NCI-H2081 (cell line): ENCODE measurements at places on chromosomes 13 and 19.

- no peak for DNase-seq
These were observed 52.4 kb downstream of the RFX2 start for GRCh38 chr19:6057651-6058517.

- no peak for DNase-seq
These were observed 22.5 kb upstream of the NFIC start for GRCh38 chr19:3343619-3344502.

DNA sequence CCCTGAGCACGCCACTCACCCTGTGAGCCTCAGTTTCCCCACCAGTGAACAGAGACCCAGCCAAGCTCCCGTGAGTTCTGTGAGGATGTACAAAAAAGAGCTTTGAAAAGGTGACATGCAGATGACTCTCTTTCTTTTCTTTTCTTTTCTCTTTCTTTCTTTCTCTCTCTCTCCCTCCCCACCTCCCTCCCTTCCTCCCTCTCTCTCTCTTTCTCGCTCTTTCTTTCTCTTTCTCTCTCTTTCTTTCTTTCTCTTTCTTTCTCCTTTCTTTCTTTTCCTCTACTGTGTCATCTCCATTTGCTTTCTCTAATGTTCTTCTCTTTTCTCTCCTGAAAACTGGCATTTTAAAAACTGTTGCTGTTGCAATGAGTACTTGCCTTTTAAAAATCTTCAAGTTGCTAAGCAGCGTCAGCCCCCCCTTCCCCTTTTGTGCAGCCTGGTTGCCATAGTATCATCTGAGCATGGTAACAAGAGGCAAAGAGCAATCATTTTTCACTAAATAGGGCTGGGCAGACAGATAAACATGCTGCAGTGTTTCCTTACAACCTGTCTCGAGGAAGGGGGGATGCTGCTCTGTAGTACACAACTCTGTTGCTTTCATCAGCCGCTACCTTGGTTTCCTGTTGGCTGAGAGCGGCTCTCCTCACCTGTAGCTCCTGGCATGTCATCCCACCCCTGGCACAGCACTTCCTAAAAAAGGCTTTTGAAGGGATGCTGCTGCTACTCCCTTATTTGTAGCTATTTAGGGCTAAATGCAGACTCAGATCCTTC is 108.7 kb upstream of the MBNL2 start:
- DNase-seq, result peak; percentile 27

- DNase-seq, result no peak
These were observed 2.3 kb upstream of the EIF3G start for GRCh38 chr19:10122045-10122444.

DNA sequence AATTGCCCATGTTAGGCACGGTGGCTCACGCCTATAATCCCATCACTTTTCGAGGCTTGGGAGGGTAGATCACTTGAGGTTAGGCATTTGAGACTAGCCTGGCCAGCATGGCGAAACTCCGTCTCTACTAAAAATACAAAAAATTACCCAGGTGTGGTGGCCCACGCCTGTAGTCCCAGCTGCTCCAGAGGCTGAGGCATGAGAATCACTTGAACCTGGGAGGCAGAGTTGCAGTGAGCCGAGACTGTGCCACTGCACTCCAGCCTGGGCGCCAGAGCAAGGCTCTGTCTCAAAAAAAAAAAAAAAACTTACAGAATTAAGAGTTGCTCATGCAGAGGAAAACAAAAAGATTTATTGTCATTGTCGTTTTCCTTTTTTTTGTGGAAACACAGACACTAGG is 3.4 kb upstream of the PSMC4 start:
- no peak for DNase-seq

- no peak for DNase-seq
These were observed 56.1 kb upstream of the FREM2 start for GRCh38 chr13:38630780-38631179.

DNA sequence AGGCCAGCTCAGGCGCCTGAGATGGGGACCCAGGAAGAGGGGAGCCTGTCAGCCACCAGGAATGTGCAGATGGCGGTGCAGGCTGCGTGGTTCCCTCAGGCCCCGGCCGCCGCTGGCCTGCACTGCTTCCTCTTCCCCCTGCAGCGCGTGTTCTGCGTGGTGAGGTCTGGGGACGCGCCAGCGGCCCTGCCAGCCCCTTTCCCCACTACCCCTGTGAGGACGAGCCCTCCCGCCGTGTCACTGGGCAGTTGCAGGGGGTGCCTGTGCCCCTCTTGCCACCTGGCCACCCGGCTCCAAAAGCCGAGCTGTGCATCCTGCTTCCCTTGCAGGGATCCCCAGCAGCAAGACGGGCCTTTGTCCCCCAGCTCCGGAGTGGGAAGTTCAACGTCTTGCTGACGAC is 58.4 kb downstream of the SMARCA4 start:
- DNase-seq, result no peak

GRCh38 chr19:12139269-12139668 is 881 bp downstream of the ZNF20 start:
- DNase-seq, result no peak

- DNase-seq, result no peak
These were observed 51.9 kb downstream of the SLAIN1 start for GRCh38 chr13:77749344-77749880.

- DNase-seq, result peak; percentile 71
These were observed 9.8 kb upstream of the ZNF627 start for GRCh38 chr19:11587302-11587974.

- no peak for DNase-seq
These were observed 103.1 kb upstream of the RNF113B start for GRCh38 chr13:98280176-98280510.

DNA sequence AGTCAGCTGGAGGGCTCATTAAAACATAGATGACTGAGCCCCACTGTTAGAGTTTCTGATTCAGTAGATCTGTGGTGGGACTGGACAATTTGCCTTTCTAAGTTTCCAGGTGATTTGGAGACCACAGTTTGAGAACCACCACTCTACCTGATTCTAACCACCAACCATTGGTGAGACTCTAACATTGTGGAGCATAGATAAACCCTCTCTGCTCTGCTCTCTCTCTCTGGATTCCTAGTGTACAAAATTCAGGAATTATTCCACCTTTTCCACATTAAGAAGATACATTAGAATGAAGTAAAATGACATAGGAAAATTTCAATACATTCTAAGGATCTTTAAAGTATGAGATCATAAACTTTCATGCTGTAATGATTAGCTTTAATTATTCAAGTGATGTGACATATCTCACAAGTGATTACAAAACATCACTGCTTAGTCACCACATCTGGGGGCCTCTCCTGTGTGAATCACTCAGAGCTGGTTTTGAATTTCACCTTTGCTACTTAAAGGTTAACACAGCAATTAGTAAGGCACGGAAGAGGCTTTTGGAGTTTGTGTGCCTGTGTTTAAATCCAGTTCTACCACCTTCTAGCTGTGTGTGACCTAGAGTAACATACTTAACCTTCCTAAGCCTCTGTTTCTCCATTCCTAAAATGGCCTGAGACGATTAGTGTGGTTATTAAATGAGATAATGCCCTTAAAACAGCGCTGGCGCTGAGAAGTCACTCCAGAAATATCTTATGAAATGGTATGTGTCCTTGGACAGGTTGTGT is 78.5 kb upstream of the NBEA start:
- DNase-seq, result no peak

DNA sequence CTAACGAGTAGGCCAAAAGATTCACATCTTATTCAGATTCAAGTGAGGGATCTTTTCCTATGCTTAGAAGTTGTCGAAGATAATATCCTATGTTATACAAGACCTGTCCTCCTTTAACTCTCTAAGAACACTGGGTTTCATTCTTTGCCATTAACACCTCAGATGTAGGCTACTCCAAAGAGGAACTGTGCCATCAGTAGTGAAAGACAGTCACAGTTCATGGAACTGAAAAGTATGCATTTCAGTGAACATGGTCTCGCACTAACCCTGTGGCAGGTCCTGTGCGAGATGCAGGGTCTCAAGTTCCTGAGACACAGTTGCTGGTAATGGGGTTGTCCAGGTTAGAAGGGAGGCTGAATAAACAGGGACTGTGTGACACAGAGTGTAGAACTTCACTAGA is 4.1 kb downstream of the LGALS16 start:
- no peak for DNase-seq

DNA sequence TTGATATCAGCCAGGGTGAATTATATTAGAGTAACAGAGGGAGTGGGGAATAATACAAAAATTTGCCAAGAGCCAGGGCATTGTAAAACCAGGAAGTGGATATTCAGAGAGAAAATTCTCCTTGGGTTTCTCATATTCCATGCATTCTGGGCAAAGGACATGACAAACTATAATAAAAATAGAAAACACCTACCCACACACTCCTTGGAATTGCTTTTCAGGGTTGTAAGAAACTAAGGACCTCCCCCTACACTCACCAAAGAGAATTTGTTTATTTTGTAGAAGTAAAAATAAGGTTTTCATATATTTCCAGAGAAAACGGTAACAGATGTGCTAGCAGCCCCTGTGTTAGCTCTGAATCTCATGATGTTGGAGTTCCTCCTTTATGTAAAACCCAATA is 649.6 kb downstream of the SLITRK1 start:
- DNase-seq, result no peak

DNA sequence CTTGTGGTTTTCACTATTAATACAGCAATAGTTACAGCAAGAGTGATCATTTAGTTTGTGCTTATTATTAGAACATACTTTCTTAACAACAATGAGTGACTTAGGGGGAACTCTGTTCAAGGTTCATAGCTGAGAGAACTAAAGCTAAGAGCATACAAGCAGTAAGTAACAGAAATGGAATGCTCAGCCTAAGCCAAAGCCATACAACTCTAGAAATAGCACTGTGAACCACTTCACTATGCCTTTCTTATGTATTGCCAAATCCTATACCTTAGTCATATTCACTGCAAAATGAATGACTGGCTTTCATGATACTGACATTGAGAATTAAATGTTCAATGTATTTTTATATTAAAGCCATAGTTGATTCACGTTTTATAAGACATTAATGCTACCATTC is 599.7 kb upstream of the SLITRK1 start:
- no peak for DNase-seq

DNA sequence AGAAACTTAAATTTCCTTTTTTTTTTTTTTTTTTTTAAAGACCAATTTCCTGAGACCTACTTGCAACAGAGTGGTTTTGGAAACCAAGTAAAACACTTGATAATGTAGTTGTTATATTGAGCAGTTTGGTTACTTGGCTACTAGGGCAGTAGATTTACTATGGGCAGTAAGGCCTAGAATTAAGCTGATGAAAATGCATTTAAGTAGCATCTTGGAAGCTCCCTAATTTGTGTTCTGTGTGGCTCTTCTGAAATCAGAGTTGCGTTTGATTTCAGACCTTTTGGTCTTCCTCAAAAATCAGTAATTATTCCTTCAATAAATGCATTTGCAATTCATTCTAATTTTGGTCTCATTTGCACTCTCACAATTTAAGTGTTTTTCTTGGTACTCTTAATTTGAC is 810 bp downstream of the GPR180 start:
- DNase-seq, result no peak

DNA sequence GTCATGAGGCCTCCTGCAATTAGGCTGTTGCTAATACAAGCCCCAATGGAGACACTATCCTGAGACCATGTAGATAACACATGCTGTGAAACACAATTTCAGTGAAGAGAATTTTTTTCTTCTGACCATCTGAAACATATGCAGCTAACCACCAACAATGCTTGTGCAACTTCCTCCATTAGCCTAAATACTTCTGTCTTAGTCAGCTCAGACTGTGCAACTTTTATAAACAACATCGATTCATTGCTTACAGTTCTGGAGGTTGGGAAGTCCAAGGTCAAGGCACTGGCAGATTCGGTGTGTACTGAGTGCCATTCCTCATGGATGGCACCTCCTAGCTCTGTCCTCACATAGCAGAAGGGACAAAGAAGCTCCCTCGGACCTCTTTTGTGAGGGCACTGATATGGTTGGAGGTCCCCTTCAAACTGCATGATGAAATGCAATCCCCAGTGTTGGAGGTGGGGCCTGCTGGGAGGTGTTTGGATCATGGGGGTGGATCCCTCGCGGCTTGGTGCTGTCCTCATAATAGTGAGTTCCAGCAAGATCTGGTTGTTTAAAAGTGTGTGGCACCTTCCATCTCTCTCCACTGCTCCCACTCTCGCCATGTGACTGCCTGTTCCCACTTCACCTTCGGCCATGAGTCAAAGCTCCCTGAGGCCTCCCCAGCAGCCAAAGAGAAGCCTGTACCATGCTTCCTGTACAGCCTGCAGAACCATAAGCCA is 27.7 kb downstream of the STK24 start:
- DNase-seq, result no peak

GRCh38 chr19:55083004-55083850 is 7.6 kb downstream of the EPS8L1 start:
- no peak for DNase-seq

- DNase-seq, result no peak
These were observed 48.6 kb upstream of the WASF3 start for GRCh38 chr13:26508885-26509284.

GRCh38 chr19:46862974-46863632 is 2.3 kb downstream of the ARHGAP35 start:
- no peak for DNase-seq

- no peak for DNase-seq
These were observed 561.1 kb downstream of the EFNB2 start for GRCh38 chr13:105974380-105974779.

GRCh38 chr13:44212633-44213396 is 160.8 kb upstream of the SERP2 start:
- no peak for DNase-seq

DNA sequence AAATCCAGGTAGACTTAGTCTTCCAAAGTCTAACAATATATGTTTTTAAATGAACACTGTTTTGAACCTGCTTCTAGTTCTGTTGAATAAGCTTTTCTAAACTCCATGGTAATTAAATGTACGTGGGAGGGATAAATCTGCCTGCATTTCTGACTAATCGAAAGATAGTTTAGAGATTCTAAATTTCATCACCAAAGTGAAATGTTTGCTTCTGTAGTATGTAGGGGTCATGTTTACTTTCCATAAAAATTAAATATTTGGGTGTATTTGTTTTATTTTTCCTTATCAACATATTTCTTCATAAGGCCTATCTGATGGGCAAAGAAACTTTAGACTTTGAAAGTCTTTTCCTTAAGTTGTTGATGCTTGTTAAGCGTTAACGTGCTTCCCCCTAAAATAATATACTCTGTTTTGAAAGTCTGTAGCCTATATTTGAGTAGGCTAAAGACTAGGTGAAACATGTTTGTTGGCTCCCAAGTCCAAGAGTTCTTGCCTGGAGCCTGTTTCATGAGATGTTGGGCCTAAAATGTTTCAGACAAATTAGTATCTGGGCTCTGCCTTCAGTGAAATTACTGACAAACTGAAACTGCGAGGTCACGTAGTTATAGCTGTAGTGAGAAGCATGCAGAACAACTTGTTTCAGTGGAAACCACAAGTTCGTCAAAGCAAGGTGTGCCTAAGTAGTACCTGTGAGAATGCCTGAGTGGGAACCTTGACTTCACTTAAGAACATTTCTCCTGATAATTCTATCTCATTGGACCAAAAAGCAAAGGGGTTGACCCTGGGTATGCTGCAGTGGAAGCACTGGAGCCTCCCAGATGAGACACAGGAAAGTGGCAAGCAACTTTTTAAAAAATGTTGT is 126.2 kb downstream of the LMO7 start:
- DNase-seq, result no peak

- DNase-seq, result no peak
These were observed 11.1 kb upstream of the ENOX1 start for GRCh38 chr13:43797869-43798268.

- no peak for DNase-seq
These were observed 174.6 kb downstream of the SUCLA2 start for GRCh38 chr13:47826471-47826870.

- DNase-seq, result no peak
These were observed 1.7 kb downstream of the WDR83 start for GRCh38 chr19:12668346-12668745.

GRCh38 chr19:2455851-2456570 is 748 bp downstream of the LMNB2 start:
- peak; percentile 7 for DNase-seq
